Pancreas (tissue), 10 donors: ENCODE measurements at places on chromosomes 2 and 18. TPM values are rescaled to one million over a fixed set of nuclear protein-coding genes. Genes with fewer than 3 reads are reported as not detected.

- no peaks in the 10 kb centered on the region for H3K4me1 ChIP-seq
- no peaks in the 10 kb centered on the region for H3K36me3 ChIP-seq
- no peak overlapping the region for H3K27ac ChIP-seq
- H3K4me3 ChIP-seq, result no peak overlapping the region
Observed at GRCh38 chr18:25736516-25736915, 353.9 kb downstream of the SS18 start.

GRCh38 chr2:144835634-144836350, 315.9 kb upstream of the ZEB2 start:
- no peaks in the 10 kb centered on the region for H3K27me3 ChIP-seq
- H3K4me1 ChIP-seq, result no peaks in the 10 kb centered on the region
- H3K27ac ChIP-seq, result no peak overlapping the region
- no peak for DNase-seq
- no peak overlapping the region for H3K4me3 ChIP-seq
- H3K36me3 ChIP-seq, result no peaks in the 10 kb centered on the region

DNA sequence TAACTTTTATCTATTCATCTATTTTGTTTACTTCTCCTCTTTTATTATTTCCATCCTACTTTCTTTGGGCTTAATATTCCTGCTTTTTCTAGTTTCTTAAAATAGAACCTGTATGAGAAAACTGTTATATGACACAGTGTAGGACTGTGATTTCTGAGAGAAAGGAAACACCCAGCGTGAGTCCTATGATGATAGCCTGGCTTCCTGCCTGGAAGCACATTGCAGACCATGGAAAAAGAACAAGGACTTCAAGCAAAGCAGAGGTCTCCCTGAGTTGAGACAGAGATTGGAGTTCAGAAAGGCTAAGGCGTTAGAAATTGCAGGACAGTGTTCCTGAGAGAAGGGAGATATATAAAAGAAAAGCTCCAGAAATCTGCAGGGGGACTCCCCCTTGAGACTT, 7.8 kb downstream of the RBM44 start:
- no peaks in the 10 kb centered on the region for H3K4me1 ChIP-seq
- no peaks in the 10 kb centered on the region for H3K27me3 ChIP-seq
- no peak overlapping the region for H3K27ac ChIP-seq

Gene DNAH6
- polyA plus RNA-seq, result 0.19 TPM

GRCh38 chr18:78772360-78773302, 207.0 kb upstream of the SALL3 start:
- H3K27ac ChIP-seq, result no peak overlapping the region
- peaks cover 6% of the 10 kb centered on the region for H3K4me1 ChIP-seq
- H3K27me3 ChIP-seq, result no peaks in the 10 kb centered on the region
- H3K4me3 ChIP-seq, result no peak overlapping the region

Gene TGFA
- polyA plus RNA-seq, result 3.8 TPM

Gene DNAJC5G
- polyA plus RNA-seq, result 0.34 TPM
